Fibroblast of gingiva (primary cell): ENCODE measurements at places on chromosomes 11 and 22.
A peak's percentile ranks its signal among the peaks of the same experiment; 100 is the strongest.

GRCh38 chr11:79440571-79441460 lies at the start of gene TENM4:
Gene TENM4, minus strand, starts transcription at chr11:79441030. Its CDS starts 371,086 bp downstream, at chr11:79069944.
- DNase-seq = peak; percentile 79

DNA sequence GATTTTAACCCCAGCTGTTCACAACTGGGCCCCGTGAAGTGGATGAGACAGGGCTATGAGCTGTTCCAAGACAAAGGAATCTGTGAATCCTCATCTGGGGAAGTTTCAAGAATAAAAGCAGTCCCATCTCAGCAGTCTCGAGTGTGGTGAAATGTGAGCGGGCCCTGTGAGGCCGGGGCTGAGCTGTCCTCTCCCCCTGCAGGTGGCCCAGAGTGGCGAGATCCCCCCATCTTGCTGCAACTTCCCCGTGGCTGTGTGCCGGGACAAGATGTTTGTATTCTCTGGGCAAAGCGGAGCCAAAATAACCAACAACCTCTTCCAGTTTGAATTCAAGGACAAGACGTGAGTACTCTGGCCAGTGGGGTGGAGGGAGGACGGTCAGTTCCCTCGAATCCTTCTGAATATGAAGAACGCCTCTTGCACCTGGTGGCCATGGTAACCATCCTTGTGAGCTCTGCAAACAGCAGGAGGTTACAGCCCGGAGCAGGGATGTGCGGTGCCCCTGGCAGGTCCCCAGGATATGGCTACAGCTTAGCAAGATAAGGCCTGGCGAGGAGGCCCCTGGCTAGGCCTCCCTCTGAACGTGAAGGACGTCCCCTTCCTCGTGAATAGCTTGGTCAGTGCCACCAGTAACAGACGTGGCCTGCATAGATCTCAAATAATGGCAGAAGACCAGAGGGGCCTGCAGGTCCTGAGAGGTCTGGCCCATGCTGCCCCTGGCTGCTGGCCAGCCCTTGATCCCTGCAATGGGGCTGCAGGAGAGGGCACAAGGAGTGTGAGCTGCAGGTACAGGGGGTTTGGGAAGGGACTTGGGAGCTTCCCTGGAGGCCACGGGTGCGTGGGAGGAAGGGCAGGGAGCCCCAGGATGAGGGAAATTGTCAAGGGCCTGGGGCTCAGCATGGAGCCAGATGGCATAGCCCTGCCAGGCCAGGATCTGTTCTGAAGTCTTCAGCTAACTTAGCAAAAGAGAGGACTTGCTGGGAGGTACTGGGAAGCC lies 8.4 kb downstream of the LZTR1 start:
- DNase-seq = no peak

DNA sequence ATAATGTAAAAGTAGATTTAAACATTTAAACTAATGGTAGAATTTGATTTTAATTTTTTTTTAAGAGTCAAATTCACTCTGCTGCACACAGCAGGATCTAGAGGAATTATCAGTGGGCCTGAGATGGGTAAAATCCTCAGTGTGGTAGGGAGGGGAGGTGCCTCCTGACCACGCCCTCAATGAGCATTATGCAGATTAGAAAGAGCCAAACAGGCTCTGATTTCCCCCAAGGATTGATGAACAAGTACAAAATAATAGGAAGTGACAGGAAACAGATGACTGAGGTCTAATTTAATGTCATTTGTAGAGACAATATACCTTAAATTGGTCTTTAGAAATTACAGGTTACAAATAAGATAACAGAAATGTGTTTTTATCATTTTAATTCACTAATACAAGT lies 155.2 kb downstream of the DCDC1 start:
- no peak for DNase-seq

- DNase-seq = no peak
These were observed 2.2 kb downstream of the PLAAT5 start for GRCh38 chr11:63488789-63489188.

DNA sequence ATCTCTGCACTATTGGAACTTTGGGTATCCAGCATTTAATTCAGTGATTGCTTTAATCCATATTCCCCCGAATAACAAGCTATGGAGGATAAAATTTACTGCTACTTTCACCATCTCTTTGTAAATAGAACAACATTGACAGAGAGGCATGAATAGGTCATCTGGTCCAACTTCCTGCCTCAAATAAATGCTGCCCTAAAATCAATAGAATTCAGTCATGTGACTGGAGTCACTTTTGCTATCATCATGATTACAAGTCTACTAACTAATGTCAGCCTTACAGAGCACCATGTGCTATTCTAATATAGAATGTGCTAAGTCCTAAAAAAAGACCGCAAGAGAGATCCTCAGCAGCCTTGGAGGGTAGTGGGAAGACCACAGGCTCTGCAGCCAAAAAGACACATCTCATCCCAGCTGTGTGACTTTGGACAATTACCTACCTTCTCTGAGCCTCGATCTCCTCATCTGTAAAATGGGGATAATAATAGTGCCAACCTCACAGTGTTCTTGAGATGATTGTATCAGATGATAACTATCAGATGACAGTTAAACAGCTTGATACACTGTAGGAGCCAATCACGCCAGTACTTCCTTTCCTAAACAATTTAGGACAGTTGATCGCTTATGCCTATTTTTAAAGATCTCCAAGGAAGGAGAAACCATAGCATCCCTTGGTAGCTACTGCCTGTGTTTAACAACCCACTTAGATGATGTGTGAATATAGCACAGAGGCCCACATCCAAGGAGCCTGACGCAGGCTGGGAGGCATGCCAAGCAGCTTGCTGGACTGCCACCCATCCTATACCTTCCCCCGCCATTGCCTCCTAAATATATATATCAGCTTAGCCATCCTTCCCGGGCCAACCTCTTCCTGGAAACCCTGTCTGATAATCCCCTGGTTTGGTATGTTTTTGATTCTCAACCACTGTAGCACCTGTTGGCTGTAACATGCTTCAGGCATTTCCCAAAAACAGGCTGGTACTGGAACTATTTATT lies 77.3 kb upstream of the PHF21A start:
- no peak for DNase-seq

DNA sequence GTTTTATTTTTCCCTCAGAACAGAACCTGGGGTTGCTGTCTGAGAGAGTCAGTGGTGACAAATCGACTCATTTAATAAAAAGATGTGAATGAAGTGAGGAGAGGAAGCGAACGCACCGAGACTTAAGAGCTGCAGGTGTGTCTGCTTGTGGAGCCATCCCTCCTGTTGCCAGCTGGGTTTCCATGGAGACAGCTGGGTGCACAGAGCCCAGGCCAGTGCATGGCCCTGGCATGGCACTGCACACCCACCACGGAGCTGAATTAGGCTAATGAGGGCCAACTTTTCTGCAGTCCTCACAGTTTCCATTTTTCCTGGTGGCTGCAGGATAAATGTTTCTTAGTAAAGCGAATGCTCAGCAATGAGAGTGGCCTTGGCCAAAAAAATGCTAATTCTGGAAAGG lies 750.2 kb downstream of the OPCML start:
- DNase-seq = no peak

DNA sequence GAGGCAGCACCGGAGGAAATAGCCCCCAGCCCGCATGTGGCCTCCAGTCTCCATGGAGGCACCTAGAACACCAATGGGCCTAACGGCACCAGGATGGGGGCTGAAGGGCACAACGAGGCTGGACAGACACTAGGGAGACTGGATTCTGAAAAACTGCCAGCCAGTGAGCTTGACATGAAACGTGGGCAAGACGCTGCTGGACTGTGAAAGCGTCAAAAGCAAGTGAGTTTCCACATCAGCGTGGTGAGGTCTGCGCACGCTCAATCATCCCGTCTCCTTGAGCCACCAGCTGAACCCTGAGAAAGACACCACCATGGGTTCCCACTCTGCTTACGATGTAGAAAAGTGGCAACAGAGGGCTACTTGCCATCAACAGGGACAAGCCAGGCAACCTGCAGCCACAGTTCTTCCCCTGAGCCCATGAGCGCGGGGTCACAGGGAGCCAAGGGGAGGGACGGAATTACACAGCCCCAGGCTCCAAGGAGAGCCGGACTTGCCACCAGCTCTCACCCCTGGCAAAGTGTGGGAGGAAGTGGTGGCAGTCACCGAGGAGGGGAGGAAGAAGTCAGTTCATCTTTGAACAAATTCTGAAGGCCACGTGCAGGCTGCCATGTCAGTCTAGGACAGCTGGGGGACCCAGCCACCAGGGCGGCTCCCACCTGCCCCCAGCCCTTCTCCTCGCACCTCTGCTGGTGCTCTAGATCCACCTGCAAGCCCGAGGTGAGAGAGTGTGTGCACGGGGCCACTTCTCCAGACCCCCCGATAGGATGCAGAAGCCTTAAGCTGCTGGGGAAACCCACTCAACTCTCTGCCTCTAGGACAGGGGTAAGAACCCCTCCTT lies 131.1 kb downstream of the MPPED1 start:
- no peak for DNase-seq

DNA sequence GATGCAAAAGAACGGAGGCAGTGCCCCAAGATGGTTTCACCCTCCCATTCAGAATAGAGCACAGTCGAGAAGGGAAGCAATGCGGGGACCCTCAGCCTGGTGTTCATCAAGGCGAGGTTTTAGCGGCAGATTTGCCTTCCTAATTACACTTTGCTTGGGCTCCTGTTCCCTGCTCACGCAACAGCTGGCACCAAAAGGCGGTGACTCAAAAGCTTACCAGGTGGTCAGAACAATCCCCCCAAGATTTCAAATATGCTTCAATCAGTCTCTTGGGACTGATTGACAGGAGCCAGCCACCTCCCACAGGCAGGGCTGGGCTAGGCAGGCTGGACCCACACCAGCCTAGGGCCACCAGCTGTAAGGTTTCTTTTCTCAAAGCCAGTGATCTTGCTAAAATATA lies 14.2 kb downstream of the IGSF9B start:
- no peak for DNase-seq

DNA sequence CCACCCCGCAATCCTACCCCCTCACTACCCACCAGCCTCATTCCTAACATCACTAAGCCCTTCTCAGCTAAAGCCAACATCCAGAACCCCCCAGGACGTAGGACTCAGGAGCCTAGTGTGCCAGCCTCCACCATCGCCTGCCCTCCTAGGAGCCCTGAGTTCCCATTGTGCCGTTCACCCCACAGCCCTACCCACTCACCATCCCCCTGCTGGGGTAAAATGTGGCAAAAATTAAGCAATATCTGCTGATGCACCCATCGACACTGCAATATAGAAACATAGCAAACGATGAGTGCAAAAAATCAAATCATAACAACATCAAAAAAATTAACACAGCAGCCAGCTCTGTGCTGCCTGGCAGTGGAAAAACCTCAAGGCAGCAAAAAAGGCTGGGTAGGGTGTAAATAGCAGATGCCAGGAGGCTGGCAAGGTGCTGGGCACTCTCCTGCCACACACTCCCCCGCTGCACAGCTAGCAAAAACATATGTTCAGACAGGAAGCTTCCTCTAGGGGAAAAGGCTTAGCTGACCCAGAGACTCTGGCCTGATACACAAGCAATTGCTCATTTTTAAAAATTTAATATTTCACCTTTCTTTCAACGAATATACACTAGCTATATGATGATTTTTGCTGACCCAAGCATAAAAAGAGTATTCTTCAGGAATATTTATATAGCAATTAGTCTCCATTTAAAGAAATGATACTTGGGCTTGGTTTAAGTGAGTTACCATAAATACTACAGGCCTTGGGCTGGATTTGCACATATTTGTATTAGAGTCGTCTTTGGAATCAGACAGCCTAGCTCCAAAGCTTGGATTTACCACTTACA lies 33.8 kb downstream of the PRDM10 start:
- no peak for DNase-seq

DNA sequence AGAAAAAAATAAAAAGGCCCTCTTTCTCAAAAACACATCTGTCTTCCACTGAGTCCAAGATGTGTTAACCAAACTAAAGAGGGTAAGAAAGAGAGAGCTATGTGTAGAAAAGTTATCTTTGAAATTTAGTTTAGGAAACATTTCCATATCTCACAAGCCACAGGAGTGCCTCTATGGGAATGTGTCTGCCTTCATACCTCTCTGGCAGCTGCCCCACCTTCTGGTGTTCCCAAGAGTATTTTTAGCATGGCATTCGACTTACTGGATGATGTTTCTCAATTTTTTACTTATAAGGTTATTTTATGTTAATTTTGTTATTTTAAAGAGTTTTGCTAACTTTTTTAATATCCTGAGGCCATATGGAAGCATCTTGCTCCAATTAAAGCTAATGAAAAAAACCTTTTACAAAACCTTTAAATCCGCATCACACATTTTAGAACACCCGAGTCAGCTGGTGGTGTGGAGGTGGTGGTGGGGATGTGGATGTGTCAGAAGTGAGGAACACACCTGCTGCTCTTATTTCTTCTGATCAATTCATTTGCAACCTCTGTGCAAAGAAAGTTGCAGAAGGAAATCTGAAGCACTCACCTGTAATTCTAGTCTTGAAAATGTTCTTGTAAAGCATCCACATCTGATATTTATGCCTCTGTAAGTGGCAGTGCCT lies 112.2 kb downstream of the NCAM1 start:
- no peak for DNase-seq
